ENCODE measurements at places on chromosomes 16 and 17. TPM values are rescaled to one million over a fixed set of nuclear protein-coding genes. Genes with fewer than 3 reads are reported as not detected.

The VAT1L gene
- total RNA-seq, result 29.2 TPM

The AHSP gene
- 21.1 TPM for total RNA-seq

The ESRP2 gene
- total RNA-seq, result 4.6 TPM

The SCRN2 gene
- 39.0 TPM for total RNA-seq

The OTOP2 gene
- not detected for total RNA-seq
